ENCODE measurements at places on chromosomes 12 and 14. TPM values are rescaled to one million over a fixed set of nuclear protein-coding genes. Genes with fewer than 3 reads are reported as not detected.

FGD4 gene
- 89.9 TPM for total RNA-seq

JDP2 gene
- 47.9 TPM for total RNA-seq

SSPN gene
- 2.4 TPM for total RNA-seq

ISCA2 gene
- 13.1 TPM for total RNA-seq

PPP1R1A gene
- total RNA-seq: not detected

GPR84 gene
- not detected for total RNA-seq

TGM1 gene
- 33.4 TPM for total RNA-seq

RIMBP2 gene
- total RNA-seq: 0.11 TPM

TAS2R9 gene
- not detected for total RNA-seq

AQP2 gene
- total RNA-seq: not detected

ZNF10 gene
- 4.4 TPM for total RNA-seq

CFAP54 gene
- 0.43 TPM for total RNA-seq

Data from placental epithelial cell (primary cell).